ENCODE measurements at places on chromosomes 3 and 15. TPM values are rescaled to one million over a fixed set of nuclear protein-coding genes. Genes with fewer than 3 reads are reported as not detected.

CP gene
- 7.0 TPM for total RNA-seq

SYNPR gene
- not detected for total RNA-seq

PCBP4 gene
- 14.8 TPM for total RNA-seq

FNDC3B gene
- 25.8 TPM for total RNA-seq

AMIGO3 gene
- total RNA-seq = 0.56 TPM

LTK gene
- 0.20 TPM for total RNA-seq

RGMA gene
- 0.22 TPM for total RNA-seq

ADAMTS9 gene
- 0.78 TPM for total RNA-seq

FANCD2OS gene
- total RNA-seq = not detected

GPR27 gene
- total RNA-seq = 2.5 TPM

All from A549 treated with ZK216348 at 1 μM for 4 hours (cell line).